DMS153 (cell line): ENCODE measurements at places on chromosomes 1 and 21.

DNA sequence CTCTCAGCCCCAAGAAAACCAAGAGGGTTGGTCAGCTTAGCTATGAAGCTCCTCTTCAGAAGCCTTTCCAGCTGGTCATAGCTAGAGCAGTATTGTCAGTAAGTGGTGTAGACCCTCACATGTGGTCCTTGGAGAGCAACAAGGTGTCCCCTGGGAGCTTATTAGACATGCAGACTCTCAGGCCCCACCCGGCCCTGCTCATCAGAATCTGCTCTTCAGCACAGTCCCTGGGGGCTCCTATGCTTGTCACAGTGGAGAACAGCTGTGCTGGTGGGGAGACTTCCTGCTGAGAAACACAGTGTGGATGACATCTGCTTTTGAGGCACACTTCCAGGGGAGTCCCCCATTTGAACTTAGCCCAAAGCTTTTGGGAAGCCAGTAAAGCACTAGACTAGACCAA lies 21.9 kb upstream of the NEK2 start:
- no peak for DNase-seq

- no peak for DNase-seq
Measured at GRCh38 chr1:165828103-165828668, 772 bp downstream of the UCK2 start.

- no peak for DNase-seq
Measured at GRCh38 chr1:47783638-47784496, 213.3 kb downstream of the TRABD2B start.

DNA sequence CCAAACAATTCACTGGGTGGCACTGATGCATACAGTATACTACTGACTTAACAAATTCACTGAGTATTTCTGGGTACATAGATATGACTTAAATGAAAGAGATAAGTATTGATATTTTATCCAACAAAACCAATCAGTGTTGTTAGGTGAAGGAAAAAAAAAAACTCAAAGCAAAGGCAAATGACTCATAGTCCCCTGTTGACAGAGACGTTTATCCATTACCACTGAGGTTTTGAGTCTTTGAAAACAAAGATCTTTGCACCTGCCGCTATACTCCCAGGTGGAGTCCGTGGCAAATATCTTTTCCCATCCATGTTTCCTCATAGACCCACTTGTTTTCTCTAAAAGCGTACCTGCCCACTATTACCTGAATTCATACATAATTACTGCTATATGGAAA lies 18.4 kb downstream of the DYNLT5 start:
- DNase-seq: no peak

DNA sequence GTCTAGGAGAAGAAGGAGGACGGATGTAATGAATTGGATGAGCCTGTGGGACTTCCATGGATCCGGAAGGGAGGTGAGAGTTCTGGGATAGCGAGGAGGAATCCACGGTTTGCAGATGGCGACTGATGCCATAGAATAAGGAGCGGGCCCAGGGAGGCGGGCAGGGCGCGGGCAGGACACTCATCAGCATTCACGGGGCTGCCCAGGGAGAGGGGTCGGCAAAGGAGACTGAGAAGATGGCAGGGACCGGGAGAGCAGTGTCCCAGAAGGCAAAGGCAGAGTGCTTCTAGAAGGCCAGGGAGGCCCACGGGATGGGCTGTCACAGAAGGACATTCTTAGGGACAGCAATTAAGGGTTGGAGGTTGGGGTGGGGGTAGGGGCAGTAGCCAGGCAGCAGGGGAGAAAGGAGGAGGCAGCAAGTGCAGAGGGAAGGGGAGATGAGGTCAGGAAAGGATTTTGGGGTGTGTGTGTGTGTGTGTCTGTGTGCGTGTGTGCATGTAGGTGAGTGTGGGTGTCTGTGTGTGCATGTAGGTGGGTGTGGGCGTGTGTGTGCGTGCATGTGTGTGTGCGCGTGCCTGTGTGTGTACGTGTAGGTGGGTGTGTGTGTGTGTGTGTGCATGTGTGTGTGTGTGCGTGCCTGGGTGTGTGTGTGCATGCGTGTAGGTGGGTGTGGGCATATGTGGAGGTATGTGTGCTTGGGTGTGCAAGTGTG lies 1.1 kb upstream of the COL8A2 start:
- no peak for DNase-seq
